ENCODE measurements at places on chromosomes 12 and 14. TPM values are rescaled to one million over a fixed set of nuclear protein-coding genes. Genes with fewer than 3 reads are reported as not detected.

CREBL2 gene
- total RNA-seq: 20.4 TPM

RAPGEF3 gene
- total RNA-seq: 21.8 TPM

PGF gene
- total RNA-seq: 2.1 TPM

LTBR gene
- 0.50 TPM for total RNA-seq

LBHD2 gene
- not detected for total RNA-seq

FAM90A1 gene
- total RNA-seq: 1.7 TPM

LUM gene
- total RNA-seq: 13.9 TPM

TAS2R46 gene
- 3.0 TPM for total RNA-seq

TNFAIP2 gene
- total RNA-seq: 1.9 TPM

ERGIC2 gene
- 59.9 TPM for total RNA-seq

PLEKHG3 gene
- total RNA-seq: 5.0 TPM
